HAP-1 (cell line): ENCODE measurements at places on chromosomes 3 and 15.

DNA sequence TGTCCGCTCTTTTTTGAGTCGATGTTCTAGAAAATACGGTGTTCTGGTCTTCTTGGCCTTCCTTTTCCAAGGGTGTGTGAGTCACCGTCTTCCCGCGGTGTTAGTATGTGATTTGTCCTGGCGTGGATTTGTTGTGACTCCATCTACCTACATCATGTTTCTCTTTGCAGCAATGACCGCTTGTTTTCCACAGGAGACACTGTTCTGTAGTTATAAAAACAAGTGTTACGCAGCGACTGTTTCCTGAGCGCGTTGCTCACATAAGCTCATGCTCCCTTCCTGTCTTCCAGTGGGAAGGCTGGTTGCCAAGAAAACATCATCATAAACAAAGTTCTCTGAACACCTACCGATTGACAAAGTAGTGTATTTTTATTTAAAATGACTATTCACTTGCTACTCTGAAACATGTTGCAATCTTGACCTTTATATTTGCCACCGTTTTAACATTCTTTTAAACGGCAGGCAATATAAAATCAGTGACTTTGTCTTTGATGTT lies 19.0 kb downstream of the USP13 start:
- DNase-seq, result peak; percentile 92

DNA sequence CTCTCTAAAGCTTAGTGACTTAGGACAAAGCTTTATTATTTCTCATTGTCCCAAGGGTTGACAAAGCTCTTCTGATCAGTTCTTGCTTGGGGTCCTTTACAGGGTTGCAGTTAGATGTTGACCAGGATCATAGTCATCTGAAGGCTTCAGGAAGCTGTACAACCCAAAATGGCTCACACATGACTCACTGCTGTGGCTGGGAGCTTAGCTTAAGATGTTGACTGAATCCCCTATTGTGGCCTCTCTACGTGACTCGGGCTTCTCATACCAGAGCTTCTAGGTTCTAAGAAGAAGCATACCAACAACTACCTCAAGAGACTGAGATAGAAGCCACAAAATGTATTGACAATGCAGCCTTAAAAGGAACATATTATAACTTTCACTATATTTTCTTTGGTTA lies 569.6 kb upstream of the ROBO2 start:
- DNase-seq, result no peak

GRCh38 chr3:182697345-182697919 lies 95.9 kb upstream of the ATP11B start:
- DNase-seq, result no peak

DNA sequence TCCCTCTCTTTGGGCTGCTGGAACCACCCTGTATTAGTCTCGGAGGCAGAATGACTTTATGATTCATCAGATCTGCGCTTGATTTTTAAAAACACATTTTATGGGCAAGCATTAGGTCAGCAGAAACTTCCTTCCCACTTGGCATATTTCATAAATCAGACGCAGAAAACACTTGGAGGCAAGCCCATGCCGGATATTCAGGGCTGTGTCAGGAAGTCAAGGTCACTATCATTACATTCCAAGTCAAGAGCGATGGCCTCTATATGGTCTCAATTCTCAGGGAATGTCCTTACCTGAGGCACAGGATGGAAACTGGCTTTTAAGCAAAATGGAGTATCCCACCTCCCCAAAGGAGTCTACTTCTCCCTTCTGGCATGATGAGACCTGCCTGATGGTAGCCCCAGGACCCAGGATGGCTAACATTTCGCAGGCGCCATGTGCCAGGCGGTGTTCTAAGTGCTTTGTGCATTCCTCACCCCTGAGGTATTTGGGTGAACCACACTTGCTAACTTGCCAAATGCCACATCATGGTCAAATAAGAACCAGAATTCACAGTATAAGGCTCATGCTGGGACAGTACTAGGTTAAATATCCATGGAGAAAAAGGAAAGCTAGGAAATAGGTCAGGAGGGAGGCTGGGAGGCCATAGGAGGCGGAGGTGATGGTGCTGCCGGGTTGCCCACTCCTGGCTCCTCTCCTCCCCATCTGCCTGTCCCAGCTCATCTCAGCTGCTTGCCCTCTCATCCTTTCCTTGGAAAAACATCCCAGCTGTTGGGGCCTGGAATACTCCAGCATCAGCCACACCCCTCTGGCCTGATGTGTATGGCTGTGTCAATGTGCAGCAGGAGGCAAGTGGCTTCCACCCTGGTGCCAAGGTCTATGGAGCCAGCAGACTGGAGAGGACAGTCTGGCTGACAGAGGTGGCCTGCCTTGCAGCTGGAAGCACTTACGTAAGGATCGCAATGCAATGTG lies 18.8 kb downstream of the BCL2L10 start:
- DNase-seq, result no peak

DNA sequence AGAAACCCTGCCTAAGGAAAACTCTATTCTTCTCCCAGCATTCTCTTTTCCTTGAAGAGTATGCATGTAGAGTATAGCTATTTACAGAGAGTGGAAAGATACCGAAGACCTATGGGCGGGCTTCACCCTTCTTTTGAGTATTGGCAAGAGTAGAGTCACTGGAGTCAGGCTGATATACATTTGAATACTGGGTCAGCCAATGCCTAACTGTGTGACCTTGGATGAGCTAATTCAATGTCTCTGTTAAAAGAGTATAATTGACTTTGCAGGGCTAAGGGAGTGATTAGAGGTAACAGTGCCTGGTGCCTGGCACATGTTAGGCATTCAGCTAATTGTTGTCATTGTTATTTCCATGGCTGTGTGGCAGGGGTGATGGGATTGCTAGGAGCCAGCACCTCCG lies 75.6 kb downstream of the TUSC7 start:
- no peak for DNase-seq

DNA sequence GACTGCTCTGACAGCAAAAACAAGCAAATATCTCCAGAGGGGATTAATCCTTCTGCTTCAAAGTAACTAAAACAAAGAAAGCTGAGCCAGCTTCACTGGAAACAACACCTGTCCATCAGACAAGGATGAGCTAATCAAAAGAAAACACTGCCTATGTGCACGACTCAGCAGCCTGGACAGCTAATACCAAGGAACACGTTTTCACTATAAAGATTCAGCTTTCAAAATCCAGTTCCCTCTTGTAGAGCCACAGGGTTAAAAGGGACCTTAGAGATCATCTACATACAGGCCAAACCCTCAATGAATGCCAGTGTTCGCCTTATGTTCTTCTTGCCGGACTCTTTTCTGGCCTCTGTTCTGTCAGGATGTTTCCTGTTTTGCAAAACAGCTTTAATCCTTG lies 6.9 kb downstream of the TUSC7 start:
- DNase-seq, result no peak

GRCh38 chr3:39221141-39221530 lies 28.7 kb upstream of the XIRP1 start:
- DNase-seq, result no peak

GRCh38 chr3:195543500-195544229 lies 540 bp upstream of the PPP1R2 start:
- DNase-seq, result no peak

DNA sequence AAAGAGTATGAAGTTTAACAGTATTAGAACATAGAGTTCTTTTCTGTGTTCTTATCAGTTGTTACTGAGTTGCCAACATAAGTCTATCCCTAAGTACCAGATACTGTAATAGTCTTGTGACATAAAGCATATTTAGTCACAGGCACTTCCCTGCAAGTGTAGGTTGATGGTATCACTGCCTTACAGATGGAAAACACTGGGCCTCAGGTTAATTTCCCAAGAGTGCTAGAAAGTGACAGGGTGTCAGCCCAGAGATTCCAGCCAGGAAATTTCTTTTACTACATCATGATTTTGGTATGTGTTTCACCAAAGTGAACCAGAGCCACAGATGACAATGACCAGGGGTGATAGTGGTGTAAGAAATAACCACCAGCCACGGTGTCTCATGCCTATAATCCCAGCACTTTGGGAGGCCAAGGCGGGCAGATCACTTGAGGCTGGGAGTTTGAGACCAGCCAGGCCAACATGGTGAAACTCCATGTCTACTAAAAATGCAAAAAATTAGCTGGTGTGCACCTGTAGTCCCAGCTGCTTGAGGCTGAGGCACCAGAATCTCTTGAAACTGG lies 3.2 kb downstream of the EIF1B start:
- no peak for DNase-seq

- peak; percentile 93 for DNase-seq
Measured at GRCh38 chr3:112302881-112303763, 9.1 kb upstream of the SLC9C1 start.

- DNase-seq, result no peak
Measured at GRCh38 chr3:15096046-15096445, 2.9 kb downstream of the RBSN start.

DNA sequence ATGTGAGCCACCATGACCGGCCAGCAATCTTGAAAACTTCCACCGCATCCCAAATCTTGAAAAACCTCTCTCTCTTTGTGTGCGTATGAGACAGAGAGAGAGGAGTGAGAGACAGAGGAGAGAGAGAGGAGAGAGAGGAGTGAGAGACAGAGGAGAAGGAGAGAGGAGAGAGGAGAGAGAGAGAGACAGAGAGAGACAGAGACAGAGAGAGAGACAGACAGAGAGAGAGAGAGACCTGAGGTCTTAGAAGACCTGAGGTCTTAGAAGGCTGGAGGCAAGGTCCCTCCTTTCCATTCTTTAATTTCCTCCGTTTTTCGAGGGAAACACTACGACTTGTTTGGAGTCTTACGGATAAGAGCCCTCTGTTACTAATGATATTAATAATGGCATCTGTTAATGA lies 39.5 kb downstream of the TMEM40 start:
- no peak for DNase-seq

DNA sequence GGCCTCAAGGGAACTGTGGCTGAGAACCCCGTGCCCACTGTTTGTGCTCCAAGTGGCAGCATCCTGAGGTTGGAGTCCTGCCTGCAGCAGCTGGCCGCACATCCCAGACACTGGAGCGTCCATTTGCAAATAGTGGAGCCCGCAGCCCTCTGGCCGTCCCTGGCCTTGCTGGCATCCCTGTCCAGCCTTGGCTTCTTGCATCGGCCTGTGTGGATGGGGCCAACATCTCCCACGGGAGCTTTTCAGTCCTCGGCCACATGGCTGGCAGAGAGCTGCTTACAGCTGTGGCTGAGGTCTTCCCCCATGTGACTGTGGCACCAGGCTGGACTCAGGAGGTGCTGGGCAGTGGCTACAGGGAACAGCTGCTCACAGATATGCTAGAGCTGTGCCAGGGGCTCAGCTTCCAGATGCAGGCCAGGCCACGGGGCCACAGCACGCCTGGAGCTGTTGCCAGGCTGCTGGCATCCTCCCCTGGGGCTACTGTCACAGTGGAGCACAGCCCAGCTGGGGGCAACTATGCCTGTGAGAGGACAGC lies 71.2 kb downstream of the FAM43A start:
- DNase-seq, result no peak
